Endothelial cell of coronary artery (primary cell): ENCODE measurements at places on chromosomes 7 and 10. TPM values are rescaled to one million over a fixed set of nuclear protein-coding genes. Genes with fewer than 3 reads are reported as not detected.

The FBXL13 gene
- total RNA-seq: 1.2 and 29.6 TPM in 2 replicates

The TUBB8 gene
- total RNA-seq: not detected in 2 replicates

The OR2A7 gene
- under 0.01 and 0.09 TPM in 2 replicates for total RNA-seq

The ZNF467 gene
- total RNA-seq: 2.6 and 3.8 TPM in 2 replicates
